ENCODE measurements at places on chromosomes 11 and 22. TPM values are rescaled to one million over a fixed set of nuclear protein-coding genes. Genes with fewer than 3 reads are reported as not detected.

DNA sequence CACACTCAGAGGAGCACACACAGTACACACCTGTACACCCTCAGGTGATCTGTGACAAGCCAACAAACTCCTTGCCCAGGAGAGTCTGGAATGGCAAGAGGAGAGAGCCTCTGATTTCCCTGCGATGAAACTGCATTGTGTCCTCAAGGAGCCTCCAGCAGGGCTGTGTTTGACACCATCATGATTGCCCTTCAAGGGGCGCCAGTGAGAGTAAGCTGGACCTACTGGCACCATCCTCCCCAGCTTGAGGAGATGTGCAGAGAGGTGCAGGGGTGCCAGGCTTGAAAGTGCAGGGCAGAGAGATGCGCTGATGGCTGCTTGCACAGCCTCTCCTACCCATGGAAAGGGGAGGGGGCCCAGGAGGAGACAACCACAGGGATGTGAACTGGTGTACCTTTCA is 188.8 kb upstream of the CADM1 start:
- DNase-seq: no peak

DNA sequence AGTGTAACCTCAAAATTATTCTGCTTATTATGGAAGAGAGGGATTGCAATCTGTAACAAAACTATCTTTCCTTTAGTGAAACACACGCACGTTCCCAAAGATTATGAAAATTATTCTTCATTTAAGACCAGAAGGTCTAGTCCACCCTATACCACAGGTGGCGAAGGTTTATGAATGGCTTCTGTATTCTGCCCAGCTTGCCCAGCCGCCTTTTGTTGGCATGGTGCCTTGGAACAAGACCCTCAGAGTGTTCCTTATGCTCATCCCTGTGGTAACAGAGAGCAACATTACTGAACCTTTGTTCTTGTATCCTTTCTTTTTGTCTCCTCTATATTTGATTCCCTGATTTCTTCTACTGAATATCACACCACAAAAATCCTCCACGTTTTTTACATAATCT is 116.4 kb downstream of the FAR1 start:
- DNase-seq: no peak

- DNase-seq: no peak
Measured at GRCh38 chr11:85643191-85643614, 4.6 kb upstream of the TMEM126A start.

DNA sequence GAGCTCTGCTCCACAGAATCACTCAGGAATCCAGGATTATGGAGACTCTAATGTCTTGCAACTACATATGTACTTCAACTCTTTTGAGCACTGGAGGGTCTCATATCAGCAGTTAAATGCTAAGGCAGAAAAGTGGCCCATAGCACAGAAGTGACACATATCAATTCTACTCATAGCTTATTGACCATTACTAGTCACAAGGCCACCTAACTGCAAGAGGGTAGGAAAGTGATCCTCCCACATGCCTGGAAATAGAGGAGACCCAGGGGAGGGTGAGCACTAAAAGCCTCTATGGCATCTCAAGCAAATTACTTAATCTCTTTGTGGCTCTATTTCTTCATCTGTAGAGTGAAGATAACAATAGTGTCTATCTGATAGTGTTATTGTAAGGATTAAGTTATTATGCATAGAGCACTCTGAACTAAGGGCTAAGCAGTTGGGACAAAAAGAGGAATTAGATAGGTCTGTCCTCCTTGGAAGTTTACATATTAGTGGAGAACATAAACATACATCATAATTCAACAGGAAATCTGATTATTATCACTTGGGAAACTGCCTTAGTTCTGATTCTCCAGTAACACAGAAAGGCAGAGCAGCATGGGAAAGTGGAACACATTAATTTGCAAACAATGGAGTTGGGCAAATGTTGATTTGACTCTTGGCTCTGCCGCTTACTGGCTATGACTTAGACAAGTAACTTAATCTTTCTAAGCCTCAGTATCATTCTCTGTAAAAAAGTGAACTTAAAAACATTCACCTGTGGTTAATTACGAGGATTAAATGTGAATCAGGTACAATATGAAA is 25.1 kb upstream of the USP47 start:
- no peak for DNase-seq

- DNase-seq: no peak
Measured at GRCh38 chr22:21738966-21739365, 3.4 kb upstream of the YPEL1 start.

DNA sequence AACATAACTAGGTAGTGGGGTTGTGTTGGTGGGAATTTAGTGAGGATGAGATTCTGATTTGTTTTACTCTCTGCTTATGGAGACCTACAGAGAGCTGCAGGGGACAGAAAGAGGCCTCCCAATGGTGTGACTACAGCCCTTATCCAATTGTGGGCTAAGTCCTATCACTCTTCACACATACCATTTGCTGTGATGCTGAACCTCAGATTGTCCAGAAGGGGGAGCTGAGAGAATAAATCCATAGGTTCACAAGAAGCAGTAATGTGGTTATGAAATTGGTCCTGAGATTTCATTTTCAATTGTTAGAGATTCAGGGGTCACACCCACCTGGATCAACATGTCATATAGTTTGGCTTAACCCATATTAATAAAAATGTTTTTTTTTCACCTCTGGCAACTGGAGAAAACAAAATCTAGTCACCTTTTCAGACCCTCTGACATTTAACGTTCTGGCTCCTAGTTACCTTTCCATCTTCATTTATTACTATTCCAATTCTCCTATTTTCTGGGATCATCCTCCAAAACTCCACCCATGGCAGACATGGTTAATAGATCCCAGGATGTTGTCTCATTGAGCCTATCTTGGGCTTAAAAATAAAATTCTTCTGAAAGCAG is 53.3 kb upstream of the PTPN5 start:
- no peak for DNase-seq

- no peak for DNase-seq
Measured at GRCh38 chr11:121711939-121712338, 259.2 kb upstream of the SORL1-AS1 start.

GRCh38 chr22:46054091-46055073 is 77.4 kb upstream of the WNT7B start:
- peak; percentile 88 for DNase-seq

DNA sequence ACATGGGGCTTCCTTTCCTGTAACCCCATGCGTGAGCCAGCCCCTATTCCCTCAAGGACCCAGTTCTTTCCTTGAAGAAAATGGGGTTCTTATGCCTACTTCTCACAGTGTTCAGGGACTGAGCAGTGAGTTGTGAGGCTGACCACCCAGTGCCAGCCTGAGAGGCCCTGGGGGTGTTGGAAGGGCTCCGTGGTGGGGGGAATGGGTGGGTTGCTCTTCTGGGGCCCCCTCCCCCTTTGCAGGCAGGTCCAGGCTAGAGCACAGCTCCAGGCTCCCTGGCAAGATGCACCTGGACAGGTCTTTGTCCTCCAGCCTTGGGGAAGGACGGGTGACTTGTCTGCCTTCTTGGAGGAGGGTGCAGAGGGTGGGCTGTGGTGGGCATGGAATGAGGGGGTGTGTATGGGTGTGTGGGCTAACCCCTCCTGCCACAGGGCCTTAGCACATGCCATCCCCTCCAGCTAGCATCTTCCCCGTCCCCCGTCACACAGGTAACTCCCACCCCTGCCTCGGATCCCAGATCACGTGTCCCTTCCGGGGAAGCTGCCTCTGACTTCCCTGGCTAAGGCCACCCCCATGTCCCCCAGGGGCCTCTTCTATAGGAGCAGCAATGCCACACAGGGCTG is 64.6 kb downstream of the MYEOV start:
- DNase-seq: no peak

DNA sequence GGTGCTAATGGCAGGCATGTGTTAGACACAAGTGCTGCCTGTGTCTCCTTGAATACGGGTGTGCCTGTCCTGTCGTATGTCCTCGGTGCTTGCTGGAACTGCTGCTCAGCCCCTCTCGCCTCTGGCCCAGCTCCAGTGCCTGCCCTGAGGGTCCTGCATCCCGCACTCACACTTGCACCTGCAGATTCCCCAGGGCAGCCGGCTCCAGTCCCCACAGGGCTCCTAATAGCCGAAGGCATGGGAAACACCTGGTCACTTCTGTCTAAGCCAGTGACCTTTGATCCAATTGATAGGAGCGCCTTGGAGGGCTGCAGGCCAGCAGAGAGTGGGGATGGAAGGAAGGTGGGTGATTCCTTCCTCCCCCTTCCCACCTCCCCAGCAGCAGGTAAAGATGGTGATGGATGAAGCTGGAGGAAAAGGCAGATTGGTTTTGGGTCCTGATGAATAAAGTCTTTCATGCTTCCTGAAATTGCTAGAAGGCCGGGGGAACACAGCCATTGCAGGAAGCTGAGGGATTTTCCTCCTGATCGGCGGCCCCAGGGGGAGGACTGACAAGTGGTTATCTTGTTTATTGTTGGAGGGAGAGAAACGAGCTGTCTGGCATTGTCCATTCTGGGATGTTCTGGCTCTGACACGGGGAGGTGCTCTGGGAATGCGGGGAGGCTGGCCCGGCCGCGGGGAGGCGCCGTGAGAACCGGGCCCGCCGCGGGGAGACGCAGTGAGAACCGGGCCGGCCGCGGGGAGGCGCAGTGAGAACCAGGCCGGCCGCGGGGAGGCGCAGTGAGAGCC is 110.9 kb upstream of the B3GAT1 start:
- peak; percentile 59 for DNase-seq

GRCh38 chr11:819129-819931 is 616 bp downstream of the PNPLA2 start:
- peak; percentile 95 for DNase-seq

- no peak for DNase-seq
Measured at GRCh38 chr11:70315716-70316115, 45.2 kb downstream of the PPFIA1 start.

GRCh38 chr11:45252134-45252856 is 33.8 kb downstream of the SYT13 start:
- peak; percentile 54 for DNase-seq

PRG3 gene
- not detected for total RNA-seq

MPEG1 gene
- total RNA-seq: 27.0 TPM

ANKRD42 gene
- 12.9 TPM for total RNA-seq

CASP5 gene
- 0.88 TPM for total RNA-seq

CCDC73 gene
- not detected for total RNA-seq

TSSK2 gene
- total RNA-seq: not detected

C11orf65 gene
- total RNA-seq: 0.36 TPM

CLTCL1 gene
- 8.1 TPM for total RNA-seq

KCNK4 gene
- total RNA-seq: not detected
